ENCODE measurements at places on chromosomes 16 and 17.

DNA sequence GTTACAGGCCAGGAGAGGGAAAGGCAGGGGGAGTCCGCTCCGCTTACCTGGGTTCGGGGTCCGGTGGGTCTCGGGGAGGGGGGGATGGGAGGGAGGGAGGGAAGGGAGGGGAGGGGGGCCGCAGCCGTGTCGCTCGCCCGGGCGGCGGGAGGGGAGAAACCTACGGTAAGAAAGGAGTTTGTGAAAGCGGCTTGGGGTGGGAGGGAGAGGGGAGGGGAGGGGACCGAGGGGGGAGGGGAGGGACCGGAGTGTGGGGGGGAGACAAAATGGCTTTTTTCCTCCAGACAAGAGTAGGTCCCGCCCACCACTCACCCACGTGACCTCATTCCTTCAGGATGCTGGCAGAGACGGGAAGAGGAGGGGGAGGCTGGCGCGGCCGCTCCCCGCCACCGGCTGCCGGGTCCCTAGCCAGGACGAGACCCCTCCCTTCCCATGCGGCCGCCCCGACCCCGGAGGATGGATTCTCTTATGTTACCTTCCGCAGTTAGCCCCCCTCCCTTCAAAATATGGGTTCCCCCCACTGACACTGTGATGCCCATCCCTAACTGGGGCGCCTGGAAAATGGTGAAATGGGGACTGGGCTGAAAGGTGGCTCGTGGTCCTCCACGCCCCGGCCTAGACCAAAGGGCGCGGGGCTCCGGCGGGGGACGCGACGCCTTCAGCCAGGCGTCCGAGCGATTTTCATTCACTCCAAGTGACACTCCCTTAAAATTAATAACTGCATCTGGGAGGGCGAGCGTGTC, at the start of gene PCGF2:
PCGF2 (minus strand) TSS at position 188 of the 743 bp plus-strand sequence. CDS start 7,934 bp downstream, outside the sequence.
- no peak for DNase-seq

- DNase-seq, result peak; percentile 27
Measured at GRCh38 chr17:59746849-59747445, 39.5 kb downstream of the VMP1 start.

GRCh38 chr17:72270273-72270924, 149.6 kb downstream of the SOX9 start:
- DNase-seq, result no peak

- no peak for DNase-seq
Measured at GRCh38 chr16:23333034-23333579, 31.0 kb downstream of the SCNN1B start.

GRCh38 chr17:32488604-32489180, 1.9 kb downstream of the CDK5R1 start:
- DNase-seq, result no peak

GRCh38 chr16:22969567-22969966, 155.6 kb downstream of the HS3ST2 start:
- DNase-seq, result no peak

DNA sequence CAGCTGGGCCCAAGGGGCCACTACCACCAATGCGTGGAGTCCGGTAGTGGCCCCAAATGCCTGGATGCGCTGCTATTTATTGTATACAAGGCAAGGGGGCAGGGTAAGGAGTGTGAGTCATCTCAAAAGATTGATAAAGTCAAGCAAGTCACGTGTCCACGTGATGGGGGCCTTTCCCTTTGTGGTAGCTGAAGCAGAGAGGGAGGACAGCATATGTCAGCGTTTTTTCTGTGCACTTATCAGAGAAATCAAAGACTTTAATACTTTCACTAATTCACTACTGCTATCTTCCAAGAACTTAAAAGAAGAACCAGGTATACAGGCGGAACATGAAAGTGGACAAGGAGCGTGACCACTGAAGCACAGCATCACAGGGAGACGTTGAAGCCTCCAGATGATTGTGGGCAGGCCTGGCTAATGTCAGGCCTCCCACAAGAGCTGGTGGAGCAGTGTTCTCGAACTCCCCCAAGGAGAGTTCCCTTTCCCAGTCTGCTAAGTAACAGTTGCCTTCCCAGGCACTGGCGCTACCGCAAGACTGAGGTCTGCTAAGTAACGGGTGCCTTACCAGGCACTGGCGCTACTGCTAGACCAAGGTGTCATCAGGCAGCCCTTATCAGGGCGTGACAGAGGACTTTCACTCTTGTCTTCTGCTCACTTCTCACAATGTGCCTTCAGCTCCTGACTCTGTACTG, 10.8 kb upstream of the ASB16 start:
- DNase-seq, result no peak

DNA sequence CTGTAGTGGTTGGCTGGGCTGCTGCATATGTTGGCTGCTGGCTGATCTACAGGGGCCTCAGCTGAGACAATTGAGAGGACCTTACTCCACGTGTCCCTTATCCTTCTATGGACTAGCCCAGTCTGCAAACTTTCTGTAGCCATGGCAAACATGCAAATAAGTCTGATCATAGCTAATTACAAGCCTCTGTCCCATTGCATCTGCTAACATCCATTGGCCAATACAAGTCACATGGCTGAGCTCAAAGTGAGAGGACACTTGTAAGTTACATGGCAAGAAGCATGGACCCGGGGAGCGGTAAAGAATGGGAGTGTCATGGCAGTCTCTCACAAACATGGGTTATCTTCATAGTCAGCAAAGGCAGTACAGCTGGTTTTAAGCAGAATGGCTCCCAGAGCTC, 11.6 kb upstream of the IL4R start:
- DNase-seq, result peak; percentile 70

DNA sequence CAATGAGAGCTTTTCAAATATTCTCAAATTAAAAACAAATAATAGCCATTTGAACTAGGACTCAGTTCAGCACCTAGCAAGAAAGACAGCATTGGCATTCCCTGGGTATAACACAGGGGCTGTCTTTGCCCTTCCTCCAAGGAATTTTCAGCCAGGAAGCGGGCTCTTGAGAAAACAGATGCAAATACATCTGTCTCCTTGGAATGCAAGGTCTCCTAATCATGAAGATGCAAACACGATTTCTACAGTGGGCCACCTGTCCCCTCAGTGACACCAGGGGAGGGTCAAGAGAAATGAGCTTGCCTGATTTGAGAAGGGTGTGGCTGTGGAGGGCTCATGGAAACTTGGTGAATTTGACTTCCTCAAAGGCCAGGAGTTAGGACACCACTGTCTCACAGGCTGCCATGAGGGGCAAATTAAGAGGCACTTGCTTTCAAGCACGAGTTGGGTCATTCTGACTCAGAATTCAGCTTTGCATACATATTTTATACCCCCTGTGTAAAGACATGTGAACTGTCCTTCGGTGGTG, 24.5 kb upstream of the SUPT4H1 start:
- DNase-seq, result no peak

DNA sequence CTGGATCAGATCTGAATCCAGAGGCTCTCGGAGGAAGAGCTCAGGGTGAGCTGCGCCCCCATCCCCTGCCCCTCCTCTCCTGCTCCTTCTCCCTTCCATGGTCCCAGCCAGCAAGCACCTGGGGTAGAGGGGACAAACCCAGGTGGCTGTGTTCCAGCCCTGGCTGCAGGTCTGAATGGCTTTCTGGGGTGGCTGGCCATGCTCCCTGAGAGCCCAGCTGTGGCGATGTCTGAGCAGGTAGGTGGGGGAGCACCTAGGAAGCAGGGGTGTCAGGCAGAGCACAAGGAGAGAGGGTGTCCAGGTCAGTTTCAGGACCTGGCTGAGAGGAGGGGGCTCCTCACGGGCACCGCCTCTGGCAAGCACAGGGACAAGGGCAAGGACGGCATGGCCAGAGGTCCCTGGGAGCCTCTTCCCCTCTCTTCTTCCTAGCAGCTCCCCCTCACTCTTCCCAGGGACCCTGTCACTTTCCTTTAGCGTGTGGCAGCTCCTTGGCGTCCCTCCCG, 310.0 kb downstream of the SEC14L1 start:
- no peak for DNase-seq

GRCh38 chr17:60730273-60730672, 52.6 kb downstream of the BCAS3 start:
- no peak for DNase-seq

DNA sequence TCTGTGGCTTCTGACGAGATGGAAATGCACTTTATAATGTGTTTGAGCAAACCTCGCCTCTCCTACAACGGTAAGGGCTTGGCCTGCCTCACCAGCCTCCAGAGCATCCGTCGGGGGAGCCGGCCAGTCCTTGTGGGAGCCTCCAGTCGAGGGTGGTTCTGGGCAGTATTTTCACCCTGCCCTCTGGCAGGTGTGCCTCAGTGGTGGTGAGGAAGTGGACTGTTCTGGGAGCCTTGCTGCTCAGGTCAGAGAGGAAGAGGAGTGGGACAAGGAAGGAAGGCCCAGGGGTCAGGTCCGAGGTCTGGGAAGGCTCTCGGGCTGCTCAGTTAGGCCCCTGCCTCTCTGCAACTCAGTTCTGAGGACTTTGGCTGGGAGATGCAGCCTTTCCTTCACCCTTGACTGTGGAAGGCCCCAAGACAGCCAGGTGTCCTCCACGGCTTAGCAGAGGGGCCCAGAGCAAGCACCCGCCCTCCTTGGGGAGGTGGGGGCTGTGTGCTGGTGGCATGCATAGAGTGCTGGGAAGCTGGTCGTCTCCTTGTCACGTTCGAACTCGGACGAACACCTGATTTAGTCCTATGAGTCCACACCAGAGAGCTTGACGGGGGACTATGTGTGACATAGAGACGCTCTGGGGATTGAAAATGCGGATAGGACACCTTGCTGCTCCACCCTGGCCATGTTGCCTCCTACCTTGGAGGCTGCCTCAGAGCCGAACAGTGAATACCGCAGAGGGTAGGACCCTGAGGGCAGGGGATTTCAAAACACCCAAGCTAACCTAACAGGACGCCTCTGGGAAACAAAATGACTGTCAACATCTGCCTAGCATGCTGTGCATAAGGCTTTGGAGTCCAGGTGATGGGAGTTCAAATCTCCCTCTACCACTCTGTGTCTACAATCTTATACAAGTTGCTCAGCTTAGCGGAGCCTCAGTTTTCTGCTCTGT, 22.7 kb downstream of the LDHD start:
- no peak for DNase-seq

DNA sequence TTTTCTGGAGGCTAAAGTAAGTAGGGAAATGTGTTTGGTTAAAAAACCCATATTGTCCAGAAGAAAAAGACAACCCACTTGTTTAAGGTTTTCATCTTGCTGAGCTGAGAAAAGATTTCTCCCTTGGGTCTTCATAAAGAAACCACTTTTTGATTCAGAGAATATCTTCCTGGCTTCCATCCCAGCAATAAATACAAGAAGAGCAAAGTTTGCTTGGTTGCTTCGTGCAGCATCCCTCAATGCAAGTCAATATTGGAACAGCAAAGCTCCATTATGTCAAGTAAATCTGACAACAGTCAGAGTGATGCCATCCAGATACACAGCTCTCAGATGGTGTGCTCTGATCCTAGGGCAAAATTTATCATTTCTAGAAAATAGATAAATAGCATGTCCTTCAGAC, 118.9 kb upstream of the PIRT start:
- DNase-seq, result no peak

- peak; percentile 87 for DNase-seq
Measured at GRCh38 chr16:85819245-85819644, 19.8 kb downstream of the COX4I1 start.

- DNase-seq, result peak; percentile 74
Measured at GRCh38 chr17:78154903-78155811, 9.0 kb downstream of the C17orf99 start.

DNA sequence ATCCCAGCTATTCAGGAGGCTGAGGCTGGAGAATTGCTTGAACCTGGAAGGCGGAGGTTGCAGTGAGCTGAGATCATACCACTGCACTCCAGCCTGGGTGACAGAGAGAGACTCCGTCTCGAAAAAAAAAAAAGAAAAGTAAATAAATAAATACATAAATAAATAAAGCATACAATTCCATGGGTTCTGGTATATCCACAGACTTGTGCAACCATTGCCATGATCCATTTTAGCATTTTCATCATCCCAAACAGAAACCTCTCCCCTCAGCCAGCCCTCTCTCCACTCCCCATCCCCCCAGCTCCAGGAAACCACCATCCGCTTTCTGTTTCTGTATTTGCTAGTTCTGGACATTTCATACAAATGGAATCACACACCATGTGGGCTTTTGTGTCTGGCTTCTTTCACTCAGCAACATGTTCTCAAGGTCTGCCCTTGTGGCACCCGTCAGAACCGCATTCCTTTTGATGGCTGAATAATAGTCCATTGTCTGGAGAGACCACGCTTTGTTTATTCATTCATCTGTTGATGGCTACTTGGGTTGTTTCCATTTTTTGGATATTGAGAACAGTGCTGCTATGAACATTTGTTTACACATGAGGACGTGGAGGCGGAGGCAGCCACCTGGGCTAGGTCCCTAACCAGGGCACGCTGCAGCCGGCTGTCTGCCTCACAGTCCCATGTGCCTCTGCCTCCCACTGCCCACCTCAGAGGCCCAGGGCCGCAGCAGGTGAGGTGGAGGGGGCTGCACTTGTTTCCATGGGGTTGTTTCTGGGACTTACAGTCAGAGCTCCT, 76.2 kb downstream of the NT5M start:
- no peak for DNase-seq

DNA sequence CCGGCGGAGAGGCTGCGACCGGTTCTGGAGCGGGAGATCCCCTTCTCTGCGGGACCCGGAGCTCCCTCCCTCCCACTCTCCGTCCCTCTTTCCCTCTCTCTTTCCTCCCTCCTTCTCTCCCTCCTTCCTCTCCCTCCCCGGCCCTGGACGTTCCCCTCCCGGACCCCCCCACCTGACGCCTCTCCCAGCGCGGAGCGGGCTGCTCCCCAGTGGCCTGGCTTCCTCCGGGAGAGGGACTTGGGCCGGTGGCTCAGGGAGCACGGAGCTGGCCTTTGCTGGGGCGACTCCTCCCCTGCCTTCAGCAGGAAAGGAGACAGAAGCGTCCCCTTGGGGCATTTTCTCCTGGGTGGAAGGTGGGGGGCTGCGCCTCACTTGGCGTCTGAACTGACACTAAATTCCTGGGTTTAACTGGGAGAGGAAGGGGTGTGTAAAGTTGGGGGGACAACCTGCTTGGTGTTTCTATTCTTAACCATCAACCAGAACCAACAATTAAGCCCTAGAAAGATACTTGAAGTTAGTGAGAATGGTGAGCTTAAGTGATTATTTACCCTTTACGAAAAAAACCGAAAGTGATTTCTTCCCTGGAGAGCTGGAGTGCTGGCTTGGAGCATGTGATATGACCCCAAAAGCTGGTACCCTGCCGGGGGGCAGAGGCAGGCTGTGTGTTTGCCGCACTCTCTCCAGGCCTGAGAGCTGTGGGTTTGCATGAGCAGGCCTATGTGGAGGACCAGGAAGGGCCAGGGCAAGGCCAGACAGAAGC, 775 bp downstream of the SPIRE2 start:
- DNase-seq, result no peak

DNA sequence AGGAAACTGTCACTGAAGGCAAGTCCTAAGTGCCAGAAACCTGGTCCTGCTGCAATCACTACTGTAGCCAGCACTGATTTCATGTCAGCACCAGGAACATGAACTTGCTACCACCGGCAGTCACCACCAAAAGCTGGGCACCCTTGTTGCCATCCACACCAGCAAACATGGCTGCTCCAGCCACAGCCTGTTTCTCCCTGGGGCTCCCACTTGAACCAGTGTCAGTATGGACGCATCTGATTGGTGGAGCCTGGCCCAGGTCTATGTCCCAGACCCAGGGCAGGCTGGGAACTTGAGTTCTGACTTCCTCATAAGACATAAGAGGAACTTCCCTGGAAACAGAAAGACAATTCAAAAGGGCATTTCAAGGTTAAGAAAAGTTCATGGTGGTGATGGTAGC, 56.5 kb downstream of the COPRS start:
- peak; percentile 5 for DNase-seq

Data from germinal center (tissue), 1 donor.